T follicular helper cell (primary cell): ENCODE measurements at places on chromosomes 12 and 14.

DNA sequence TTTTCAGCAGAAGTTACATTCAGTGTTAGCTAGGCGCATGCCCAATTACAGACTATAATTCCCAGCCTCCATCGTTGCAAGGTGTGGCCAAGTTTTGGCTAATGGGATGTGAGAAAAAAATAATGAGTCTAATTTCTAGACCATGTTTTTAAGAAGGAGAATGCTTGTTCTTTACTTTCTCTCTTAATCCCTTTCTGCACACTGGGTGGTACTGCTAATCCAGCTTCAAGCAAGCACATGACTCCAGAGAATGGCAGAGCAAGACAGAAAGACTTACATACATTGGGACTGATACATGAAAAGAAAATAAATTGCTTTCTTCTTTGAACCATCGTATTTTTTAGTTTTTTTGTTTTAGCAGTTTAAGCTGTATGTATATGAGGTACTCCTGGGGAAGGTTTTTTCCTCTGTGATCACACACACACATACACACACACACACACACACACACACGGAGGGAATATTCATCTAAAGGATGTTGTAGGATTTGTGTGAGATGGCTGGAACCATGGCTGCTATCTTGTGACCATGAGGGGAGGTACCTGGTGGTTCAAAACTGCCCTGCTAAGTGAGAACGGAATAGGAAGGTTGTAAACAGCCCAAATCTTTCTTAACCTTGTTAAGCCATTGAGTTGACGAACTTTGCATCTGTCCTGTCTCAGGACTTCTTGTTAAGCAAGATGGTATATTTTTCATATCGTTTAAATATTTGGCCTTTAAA lies 34.3 kb upstream of the LTA4H start:
- no peak for DNase-seq

- DNase-seq: no peak
These were observed 44.2 kb downstream of the GPR137C start for GRCh38 chr14:52596861-52597260.

DNA sequence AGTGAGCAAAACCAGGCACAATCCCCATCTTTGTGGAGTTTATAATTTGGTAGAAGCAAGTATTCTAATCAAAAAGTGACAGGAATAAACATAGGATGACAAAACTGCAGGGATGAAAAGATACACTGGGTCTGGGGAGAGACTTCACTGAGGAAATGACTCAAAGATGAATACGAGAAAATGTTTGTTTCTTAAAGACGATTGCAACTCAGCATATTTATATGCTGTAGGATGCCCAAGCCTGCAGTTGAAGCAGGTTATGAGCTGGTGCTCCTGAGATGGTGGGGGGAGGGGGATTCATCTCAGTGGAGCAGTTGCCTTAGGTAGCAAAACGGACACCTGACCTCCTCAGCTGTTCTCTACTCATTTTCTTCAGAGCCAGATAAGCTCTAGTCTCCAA lies 13.4 kb upstream of the SLC38A4 start:
- DNase-seq: no peak

GRCh38 chr12:124397807-124398577 lies 103.1 kb downstream of the RFLNA start:
- no peak for DNase-seq

DNA sequence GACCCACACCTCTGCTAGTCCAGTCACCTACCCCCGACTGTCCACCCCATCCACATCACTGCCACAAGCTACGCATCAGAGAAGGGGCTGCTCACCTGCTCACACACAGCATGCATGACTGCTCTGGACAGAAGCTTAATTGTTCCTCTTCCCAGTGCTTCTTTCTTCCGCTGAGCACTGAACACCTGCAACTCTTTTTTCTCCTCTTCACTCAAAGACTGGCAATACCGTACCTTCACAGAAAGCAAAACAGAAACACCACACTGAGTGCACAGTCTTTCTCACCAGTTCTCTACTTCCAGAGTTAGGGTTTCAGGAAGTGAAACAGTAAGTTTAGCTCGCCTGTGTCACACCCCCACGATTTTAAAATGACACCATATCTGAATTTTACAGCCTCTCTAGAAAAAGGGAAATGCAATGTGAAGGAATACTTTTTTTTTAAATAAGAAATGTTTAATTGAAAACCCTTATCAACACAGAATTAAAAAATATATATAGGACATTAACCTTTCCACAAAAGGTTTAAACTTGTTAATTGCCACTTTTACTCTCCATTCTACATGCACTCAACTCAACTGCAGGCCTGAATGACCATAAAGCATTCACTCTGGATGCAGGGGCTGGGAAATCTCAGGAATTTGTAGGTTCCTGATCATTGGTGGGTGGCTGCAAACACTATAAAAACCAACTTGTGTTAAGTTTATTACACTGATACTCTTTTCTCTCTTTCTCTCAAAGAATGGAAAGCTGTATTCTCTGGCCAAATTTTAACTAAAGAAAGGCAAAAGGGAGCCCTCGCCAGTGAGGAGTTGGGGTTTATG lies 120.0 kb downstream of the PRICKLE1 start:
- DNase-seq: no peak

DNA sequence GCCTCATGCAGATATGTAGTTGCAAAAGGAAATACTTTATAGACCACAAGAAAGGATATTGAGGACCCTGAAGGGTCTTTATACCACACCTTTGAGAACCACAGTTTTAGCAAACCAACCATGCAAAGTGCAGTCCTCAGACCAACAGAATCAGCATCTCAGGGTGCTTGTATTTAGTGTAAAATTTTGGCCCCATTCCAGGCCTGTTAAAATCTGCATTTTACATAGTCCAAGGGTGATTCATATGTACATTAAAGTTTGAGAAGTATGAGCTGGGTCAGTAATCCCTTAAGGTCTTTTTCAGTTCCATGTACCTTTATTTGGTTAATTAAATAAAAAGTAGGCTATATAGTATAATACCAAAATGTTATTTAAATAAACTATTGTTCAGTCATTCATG lies 91.2 kb downstream of the WNK1 start:
- no peak for DNase-seq

- DNase-seq: no peak
These were observed 48.0 kb downstream of the PLCZ1 start for GRCh38 chr12:18689771-18690170.

DNA sequence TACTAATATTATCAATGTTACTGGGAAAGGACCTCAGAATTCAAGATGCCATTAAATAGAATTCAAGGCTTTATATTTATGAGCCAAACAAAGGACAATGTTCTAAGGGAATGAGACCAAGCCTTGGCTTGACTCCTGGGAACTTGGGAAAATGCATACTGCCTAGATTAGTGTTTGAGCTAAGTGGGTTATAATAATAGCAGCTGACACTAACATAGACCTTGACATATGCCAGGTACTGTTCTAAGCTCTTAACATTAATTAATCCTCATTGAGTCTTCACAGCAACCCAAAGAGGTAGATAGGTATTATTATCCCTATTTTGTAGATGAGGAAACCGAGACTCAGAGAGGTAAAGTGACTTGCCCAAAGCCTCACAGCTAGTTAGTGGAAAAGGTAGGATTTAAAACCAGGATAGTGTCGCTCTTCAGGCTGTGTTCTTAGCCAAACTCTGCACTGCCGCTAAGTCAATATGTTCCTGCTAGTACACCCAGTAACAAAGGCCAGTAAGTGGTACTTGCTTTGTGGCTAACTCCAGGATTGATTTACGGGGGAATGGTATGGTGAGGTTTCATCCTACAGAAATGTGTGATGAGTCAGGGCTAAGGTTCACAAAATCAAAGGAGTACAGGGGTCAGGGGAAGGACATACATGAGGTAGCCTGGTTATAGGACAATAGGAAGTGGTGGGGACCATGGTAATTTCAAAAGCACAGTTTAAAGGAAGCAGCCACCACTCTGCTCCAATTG lies 35.8 kb upstream of the PRKAB1 start:
- DNase-seq: no peak

DNA sequence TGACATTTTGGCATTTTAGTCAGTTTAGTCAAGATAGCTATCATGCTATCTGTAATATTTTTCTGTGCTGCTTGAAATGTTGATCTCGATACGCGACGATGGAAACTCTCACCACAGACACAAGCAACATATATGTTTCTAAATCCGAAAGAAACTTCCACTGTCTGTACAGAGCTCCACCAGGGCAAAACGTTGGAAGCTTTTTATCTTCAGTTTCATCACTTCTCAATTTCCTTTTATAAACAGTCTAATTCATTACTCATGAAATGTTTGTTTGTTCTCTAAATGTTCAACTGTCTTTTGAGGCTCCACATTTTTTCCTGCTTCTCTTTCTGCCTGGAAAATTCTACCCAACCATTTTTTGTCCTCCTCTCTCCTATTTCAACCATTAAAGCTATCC lies 737.6 kb downstream of the SLC16A7 start:
- no peak for DNase-seq

GRCh38 chr12:92059960-92060359 lies 85.7 kb downstream of the BTG1 start:
- DNase-seq: no peak

DNA sequence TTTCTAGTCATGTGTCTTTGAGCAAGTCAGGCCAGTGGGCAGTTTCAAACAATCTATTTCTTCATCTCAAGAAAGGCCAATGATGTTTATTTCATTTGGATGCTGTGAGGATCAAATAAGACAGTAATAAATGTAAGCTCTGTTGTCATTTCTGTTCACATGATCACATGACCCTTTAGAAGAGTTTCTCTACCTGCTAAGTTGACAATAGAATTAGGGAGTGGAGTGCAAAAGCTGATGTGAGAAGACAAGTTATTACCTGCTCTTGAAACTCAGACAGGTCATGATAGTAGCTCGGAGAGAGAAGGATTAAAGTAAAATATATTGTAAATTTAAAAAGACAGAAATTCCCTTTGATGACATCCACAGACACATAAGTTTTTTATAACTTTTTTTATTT lies 37.3 kb upstream of the DCN start:
- DNase-seq: no peak

DNA sequence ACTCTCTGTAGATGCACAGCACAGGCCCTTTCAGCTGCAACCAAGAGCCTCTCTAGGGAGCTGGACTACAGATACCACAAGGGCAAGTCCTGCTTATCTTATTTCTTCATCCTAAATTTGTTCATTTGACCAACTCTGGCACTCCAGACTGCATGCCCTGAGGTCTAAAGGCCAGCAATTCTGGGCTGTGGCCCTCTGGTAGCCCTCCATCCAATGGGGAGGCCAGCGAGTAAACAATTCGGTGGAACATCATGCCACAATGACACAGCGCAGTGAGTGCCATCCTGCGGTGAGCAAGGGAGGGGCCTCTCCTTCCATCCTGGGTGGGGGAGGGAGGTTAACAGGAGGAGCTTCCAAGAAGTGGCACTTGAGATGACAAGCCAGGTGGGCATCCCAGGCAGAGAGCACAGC lies 652 bp upstream of the SELPLG start:
- no peak for DNase-seq

- no peak for DNase-seq
These were observed 2.7 kb downstream of the JAG2 start for GRCh38 chr14:105165761-105166485.

DNA sequence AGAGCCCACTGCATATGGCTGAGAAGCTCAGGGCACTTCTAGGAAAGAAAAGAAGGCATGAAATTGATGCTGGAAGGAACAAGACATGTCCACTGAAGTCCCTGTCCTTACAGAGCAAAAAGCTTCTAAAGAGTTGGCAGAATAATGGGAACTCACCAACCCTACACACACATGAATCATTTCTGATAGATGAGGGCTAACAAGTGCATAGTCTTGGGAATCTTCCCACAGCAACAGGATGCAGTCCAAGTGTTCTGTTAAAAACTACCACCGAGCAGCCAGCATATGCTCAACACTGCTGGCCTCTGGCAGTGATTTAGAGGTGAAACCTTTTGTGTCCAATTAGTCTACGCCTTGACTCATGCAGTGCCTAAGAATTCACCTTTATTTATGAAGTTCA lies 44.8 kb downstream of the RHOJ start:
- DNase-seq: no peak

DNA sequence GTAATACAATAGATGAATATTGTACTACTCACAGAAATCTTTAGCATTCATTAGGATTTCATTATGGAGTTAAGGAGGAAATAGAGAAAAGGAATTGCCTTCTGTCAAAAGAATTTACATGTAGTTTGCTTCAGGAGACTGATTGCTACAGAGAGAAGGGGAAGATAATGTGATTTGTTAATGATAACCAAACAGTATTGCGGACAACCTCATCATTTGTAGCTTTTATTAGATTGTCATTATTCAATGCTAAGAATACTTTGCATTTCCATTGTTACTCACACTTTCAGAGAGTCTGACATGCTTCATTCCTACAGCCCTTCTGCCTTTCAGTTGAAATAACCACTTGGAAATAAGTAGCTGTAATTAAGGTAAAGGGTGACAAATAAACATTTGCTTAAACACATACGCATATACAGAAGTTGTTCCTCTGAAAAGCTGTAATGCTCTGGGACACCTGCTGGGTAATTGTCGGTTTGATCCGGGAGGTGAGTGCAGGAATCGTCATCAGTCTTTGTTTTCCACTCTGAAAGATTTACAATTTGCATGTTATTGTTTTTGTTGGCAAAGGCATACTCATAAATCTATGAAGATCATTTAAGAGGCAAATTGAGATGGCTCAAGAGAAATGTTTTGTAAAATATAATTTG lies 600.2 kb downstream of the TRHDE start:
- DNase-seq: no peak

GRCh38 chr14:82447586-82447985 lies 913.9 kb upstream of the SEL1L start:
- DNase-seq: no peak

GRCh38 chr14:93231129-93231979 lies 24.3 kb downstream of the UBR7 start:
- no peak for DNase-seq

- no peak for DNase-seq
These were observed 13.5 kb downstream of the ATP2B1 start for GRCh38 chr12:89695100-89695499.

DNA sequence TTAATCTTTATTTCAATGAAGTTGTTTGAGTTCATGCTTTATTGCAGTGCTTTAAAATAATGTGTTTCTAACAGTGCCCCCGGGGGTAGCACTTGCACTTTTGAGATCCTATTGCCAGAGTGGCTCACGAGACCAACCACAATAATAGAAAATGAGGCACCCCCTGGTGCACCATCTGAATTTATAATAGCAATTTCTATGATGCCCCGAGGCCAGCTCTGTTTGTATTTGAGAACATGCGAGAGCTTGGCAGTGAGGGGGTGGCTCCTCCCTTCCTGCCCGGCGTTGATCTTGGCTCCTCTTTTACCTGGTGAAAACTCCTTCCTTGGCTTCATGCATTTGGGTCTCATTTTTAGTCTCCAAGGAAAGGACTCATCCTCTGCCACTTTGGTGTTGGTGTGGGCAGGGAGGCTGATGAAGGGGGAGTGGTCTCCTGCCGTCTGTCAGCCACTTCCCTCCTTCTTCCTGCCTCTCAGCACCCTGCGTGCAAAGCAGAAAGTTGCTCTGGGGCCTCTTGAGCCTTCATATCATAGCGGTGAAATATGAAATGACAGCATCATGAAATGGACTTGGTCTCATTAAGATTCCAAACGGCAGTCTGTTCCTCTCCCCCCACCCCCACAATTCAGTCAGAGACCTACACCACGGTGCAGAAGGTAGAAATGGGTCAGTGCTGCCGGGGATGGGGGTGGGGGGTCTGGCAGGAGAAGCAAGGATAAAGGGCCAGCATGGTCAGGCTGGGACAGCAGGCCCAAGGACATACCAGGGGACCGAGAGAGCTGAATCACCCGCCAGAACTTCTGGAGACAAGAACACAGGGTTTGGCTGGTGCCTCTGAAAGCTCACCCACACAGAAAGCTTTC lies 17.7 kb upstream of the NRXN3 start:
- no peak for DNase-seq

GRCh38 chr12:114698566-114699163 lies 14.7 kb upstream of the TBX3 start:
- DNase-seq: no peak

GRCh38 chr14:65849558-65849957 lies 437.0 kb downstream of the FUT8 start:
- DNase-seq: no peak
